Hippocampal formation (tissue), 2 donors: ENCODE measurements at places on chromosomes 2 and 18.

GRCh38 chr2:134324947-134325346 is 71.1 kb downstream of the MGAT5 start:
- no peak for DNase-seq

DNA sequence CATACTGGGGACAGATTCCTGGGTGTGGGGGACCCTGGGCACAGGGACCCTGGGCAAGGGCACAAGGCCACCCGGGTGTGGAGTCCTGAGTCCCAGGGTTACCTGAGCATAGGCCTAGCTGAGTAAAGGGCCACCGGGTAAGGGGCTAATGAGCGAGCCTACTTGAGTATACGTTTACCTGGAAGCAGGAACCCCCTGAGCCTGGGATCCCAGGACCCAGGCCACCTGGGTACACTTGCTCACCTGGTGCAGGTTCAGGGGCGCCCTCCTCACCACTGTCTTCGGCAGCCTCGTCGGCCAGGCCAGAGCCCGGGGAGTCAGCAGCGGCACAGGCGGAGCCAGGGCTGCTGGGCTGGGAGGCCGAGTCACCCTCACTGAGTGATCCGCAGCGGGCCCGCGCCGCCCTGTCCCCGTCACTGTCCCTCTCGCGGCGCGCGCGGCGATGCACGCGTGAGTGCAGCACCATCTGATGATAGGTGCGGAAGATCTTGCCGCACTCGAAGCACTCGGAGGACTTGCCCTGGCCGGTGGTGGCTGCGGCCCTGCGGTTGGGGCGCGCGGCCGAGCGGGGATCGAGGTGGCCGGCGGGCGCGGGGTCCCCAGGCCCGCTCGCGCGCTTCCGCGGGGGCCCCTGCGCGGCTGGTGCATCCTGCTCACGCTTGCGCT is 53.9 kb downstream of the ZNF516 start:
- no peak for DNase-seq

- DNase-seq = no peak
Observed at GRCh38 chr18:55228191-55228590, 268.9 kb upstream of the CCDC68 start.

DNA sequence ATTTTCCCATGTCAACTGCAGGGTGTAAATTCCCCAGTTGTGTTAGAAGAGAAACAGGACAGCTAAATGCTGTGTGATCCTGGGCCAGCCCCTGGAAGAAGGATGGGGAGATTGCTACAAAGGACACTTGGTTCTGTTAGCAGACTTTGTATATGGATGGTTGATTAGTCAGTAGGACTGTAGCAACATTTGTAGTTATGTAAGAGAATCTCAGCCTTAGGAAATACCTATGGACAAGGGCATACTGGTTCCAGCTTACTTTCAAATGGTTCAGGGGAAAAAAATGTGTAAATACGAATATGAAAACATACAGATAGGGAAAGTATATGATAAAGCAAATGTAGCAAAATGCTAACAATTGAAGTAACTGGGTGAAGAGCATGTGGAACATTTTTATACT is 47.6 kb downstream of the GNAL start:
- no peak for DNase-seq

DNA sequence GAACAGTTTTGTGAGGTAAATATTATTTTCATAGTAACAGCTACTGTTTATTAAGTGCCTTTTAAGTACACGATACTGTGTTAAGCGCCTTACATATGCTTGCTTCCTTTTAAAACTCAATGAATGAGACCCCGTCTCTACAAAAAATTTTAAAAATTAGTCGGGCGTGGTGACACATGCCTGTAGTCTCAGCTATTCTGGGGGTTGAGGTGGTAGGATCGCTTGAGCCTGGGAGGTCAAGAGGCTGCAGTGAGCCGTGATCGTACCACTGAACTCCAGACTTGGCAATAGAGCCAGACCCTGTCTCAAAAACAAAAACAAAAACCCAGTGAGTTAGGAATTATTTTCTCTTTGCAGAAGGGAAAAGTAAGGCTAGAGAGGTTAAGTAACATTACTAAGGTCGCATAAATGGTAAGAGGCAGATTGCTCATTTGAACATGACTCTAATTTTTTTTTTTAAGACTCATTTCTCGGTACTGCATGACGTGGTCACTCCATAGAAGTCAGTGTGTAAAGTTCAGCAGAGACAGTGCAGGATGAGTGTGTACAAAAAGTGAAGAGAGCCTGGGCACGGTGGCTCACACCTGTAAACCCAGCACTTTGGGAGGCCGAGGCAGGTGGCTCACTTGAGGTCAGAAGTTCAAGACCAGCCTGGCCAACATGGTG is 1.1 kb downstream of the METAP1D start:
- no peak for DNase-seq

GRCh38 chr2:44171018-44171417 is 2.3 kb downstream of the PPM1B start:
- DNase-seq = no peak

- no peak for DNase-seq
Observed at GRCh38 chr2:106800180-106800579, 85.8 kb downstream of the ST6GAL2 start.

DNA sequence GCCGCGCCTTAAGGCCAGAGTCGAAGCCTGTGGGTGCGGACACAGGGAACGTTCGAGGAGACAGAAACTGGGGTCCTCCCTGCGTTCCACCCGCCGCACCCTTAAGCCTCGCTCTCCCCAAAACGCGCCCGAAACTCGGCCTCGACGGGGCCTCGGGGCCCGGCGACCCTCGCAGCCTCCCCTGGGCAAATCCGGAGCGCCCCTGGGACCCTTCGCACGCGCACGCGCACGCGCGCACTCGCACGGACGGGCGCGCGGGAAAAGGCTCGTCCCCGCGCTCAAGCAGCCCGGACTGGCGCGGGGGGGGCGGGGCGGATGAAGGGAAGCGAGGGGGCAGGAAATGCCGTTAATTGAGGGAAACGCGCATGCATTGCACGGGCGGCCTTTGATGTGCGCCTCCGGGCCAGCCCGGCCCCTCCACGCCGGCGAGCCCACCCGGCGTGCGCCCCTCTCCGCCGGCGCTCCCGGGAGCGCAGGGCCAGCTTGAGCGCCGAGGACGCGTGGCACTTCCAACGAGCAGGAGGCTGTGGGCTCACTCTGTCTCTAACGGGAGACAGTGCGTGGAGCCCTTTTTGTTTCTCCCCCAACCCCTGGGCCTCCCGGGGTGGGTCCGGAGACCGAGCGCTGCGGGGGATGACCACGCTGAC is 5.4 kb upstream of the SALL3 start:
- DNase-seq = no peak

- no peak for DNase-seq
Observed at GRCh38 chr18:61982475-61982874, 89.7 kb upstream of the RNF152 start.

- no peak for DNase-seq
Observed at GRCh38 chr2:181959508-181959907, 26.1 kb upstream of the PPP1R1C start.

GRCh38 chr2:203823173-203823572 is 44.4 kb upstream of the CTLA4 start:
- DNase-seq = no peak

DNA sequence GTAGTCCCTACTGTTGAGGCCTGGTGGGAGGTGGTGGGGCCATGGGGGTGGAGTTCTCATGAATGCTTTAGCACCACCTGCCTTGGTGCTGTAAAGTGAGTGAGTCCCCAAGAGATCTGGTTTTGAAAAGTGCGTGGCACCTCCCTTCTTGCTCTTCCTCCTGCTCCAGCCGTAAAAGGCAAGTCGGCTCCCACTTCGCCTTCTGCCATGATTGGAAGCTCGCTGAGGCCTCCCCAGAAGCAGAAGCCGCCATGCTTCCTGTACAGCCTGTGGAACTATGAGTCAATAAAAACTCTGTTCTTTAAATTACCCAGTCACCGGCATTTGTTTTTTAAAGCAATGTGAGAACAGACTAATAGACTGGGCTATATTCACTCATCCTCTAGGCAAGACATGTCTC is 141.3 kb upstream of the ALKAL2 start:
- no peak for DNase-seq

DNA sequence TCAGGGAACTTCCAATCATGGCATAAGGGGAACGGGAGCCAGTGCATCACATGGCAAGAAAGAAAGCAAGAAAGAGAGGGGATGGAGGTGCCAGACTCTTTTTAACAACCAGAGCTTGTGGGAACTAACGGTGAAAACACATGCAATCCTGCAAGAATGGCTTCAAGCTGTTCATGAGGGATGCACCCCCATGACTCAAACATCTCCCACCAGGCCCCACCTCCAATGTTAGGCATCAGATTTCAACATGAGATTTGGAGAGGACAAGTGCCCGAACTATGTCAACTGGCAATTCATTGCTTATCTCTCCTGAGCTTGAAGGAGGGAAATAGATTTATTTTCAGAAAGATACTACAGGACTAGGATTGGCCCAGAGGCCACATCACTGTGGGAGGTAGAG is 270.0 kb downstream of the SLC4A3 start:
- no peak for DNase-seq

DNA sequence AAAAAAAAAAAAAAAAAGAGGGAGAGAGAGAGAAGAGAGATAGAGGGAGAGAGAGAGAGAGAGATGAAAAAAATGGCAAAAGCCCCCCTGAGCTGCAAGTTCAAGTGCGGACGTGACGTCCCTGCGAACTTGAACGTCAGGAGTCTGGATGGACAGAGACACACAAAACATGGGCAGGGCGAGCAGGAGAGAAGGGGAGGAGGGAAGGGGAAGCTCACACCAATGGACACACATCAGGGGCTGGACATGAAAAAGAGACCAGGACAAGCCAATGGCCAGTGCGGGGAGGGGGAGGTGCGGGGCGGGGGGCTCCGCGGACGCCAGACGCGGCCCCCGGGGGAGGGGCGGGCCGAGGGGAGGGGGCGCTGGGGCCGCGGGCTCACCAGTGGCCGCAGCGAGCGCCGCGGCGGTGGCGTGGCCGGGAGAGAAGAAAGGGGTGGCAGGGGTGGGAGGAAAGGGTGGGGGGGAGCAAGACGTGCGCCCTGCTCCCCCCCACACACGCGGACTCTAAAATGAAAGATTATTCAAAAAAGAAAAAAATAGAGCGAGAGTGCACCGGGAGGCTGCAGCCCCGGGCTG is at the start of gene BCL11A:
Gene BCL11A (minus strand): TSS at position 160 of the 579 bp plus-strand sequence. CDS start 384 bp downstream, outside the sequence.
- no peak for DNase-seq

DNA sequence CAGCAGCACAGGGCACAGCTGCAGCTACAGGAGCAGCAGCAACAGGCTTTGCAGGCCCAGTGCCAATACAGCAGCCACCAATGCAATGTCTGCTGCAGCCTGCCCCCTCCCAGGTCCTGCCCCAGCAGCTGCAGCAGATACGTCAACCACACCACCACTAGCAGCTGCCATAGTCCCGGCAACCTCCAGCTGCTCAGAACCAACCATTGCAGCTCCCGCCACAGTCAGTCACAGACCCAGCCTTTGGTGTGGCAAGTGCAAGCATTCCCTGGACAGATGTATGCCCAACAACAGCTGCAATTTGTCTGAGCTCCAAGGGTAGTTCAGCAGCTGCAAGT is 53.3 kb upstream of the TUBA3E start:
- DNase-seq = no peak

DNA sequence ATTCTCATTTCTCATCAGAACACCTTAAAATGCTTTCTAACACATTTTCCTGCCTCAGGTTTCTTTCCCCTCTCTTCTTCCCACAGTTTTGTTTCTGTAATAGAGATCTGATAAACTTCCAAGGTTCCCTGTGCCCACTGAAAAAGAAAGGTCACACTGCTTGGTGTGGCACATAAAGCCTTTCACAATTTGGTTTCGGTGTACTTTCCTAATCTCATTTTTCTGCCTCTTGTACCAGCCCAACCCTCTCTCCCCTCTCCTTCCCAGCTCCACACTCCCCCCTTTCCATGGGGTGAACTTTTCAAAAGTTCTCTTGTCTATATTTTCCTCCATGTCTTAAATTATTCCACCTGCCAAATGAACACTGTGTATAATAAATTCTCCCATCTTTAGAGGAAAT is 7.2 kb downstream of the EIF2AK3 start:
- no peak for DNase-seq

DNA sequence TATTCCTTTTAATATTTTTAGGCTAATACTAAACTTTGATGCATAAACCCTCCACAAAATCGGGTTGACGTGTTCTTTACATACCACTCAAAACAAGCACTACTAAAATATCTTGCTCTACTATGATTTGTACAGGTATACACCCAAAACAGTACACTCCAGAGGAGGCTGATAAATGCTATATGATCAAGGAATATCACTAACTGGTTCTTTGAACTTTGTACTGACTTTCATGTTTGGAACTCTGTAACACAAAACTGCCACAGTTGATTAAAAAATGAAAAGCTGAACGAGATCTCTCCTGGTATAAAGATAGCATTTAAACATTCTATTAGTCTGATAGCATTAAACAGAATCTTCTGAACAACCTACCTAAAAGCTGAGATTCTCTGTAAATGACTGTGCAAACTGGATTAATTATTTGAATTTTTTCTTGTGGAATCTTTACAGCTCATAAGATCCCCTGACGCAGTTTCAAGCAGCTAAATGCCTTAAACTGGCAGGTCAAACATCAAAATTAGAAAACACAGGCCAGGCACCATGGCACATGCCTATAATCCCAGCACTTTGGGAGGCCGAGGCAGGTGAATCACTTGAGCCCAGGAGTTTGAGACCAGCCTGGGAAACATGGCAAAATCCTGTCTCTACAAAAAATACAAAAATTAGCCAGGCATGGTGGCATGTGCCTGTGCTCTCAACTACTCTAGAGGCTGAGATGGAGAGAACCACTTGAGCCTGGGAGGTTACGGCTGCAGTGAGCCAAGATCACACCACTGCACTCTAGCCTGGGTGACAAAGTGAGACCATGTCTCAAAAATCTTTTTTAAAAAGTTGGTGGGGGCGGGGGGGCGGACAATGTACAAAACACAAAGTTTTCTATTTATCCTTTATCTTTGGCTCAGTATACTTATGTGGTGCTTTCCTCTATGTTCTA is 150.6 kb downstream of the EXOC6B start:
- no peak for DNase-seq

- no peak for DNase-seq
Observed at GRCh38 chr2:122660786-122661634, 905.6 kb downstream of the TSN start.

GRCh38 chr2:38598991-38599295 is 3.8 kb downstream of the HNRNPLL start:
- no peak for DNase-seq

DNA sequence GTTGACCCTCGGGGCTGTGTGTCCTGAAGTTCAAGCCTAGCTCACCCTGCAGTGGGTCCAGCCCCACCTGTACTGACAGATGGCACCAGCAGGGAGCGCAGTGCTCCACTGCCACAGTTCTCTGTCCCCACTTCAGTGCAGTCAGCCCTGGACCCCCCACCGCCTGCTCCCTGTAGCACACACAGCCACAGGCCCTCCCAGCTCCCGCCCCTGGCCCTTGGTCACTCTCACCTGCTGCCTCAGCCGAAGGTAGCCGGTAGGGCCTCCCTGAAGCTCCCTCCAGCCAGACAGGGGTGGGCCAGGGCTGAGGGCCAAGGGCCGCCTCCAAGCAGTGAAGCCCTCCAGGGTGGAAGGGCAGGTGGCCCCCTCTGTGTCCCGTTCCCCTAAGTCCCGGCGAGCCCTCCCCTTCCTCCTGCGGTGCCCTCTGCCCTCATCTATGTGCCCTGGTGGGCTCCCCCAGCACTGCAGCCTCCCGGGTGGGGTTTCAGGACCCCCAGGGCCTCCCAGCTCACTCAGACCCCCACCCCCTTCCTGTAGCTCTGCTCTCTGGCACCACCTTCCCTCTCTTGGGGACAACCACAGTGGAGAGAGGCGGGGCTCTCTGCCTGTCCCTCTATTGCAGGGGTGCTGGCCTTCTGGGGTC is 10.8 kb upstream of the ALPP start:
- DNase-seq = no peak
